Thymus (tissue), 14 donors: ENCODE measurements at places on chromosomes 2 and 18. TPM values are rescaled to one million over a fixed set of nuclear protein-coding genes. Genes with fewer than 3 reads are reported as not detected.

DNA sequence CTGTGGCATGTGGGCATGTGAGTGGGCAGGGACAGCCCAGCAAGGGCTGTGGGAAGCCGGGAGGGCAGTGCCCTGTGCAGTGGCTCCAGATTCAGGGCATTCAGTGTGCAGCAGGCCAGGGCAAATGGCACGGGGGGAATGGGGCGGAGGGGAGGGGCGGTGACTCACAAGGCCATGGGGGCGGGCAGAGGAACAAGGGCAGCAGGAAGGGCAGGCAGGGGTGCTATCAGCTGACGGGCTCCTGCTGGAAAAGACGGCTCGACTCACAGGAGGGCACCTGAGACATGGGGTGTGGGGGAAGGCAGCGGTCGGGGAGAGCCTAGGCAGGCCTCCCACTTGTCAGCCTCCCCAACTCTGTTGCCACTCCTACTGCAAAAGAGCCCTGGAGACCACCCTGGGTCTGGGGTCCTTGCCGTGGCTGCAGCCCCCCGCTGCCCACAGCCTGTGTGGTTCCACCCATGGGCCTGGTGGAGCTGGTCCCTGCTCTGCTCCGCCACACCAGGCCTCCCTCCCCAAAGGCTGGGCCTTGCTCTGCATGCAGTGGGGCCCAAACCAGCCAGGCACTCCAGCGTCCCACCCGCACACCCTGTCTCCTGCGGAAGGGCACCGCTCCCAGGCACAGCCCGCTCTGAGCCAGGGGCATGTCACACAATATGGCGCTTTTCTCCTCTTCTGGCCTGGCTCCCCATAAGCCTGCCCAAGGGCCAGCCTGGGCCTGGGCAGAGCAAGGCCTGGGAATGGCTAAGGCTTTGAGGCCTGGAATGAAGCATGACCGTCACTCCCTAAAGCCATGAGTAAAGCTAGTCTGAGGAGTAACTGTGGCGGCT, 25.9 kb downstream of the HS6ST1 start:
- H3K27ac ChIP-seq, result no peak overlapping the region
- DNase-seq, result no peak
- H3K4me1 ChIP-seq, result peaks cover 10% of the 10 kb centered on the region
- no peaks in the 10 kb centered on the region for H3K27me3 ChIP-seq
- no peak overlapping the region for H3K4me3 ChIP-seq
- H3K36me3 ChIP-seq, result peaks cover 41% of the 10 kb centered on the region

GRCh38 chr2:223765221-223765785, 72.1 kb downstream of the AP1S3 start:
- H3K36me3 ChIP-seq, result no peaks in the 10 kb centered on the region
- no peak overlapping the region for H3K4me3 ChIP-seq
- no peaks in the 10 kb centered on the region for H3K27me3 ChIP-seq
- H3K4me1 ChIP-seq, result no peaks in the 10 kb centered on the region
- H3K27ac ChIP-seq, result no peak overlapping the region
- no peak for DNase-seq

GRCh38 chr2:111100765-111101162, 19.9 kb upstream of the BCL2L11 start:
- no peaks in the 10 kb centered on the region for H3K4me1 ChIP-seq
- H3K27ac ChIP-seq, result no peak overlapping the region
- no peak for DNase-seq
- no peaks in the 10 kb centered on the region for H3K36me3 ChIP-seq

- H3K27me3 ChIP-seq, result no peaks in the 10 kb centered on the region
- no peak for DNase-seq
- H3K4me3 ChIP-seq, result no peak overlapping the region
- no peaks in the 10 kb centered on the region for H3K4me1 ChIP-seq
These were observed 40.2 kb upstream of the GMCL1 start for GRCh38 chr2:69789175-69789721.

- no peak overlapping the region for H3K4me3 ChIP-seq
- H3K27ac ChIP-seq, result no peak overlapping the region
- no peaks in the 10 kb centered on the region for H3K36me3 ChIP-seq
- DNase-seq, result no peak
These were observed 323.2 kb downstream of the CYP26B1 start for GRCh38 chr2:71824436-71824835.

DNA sequence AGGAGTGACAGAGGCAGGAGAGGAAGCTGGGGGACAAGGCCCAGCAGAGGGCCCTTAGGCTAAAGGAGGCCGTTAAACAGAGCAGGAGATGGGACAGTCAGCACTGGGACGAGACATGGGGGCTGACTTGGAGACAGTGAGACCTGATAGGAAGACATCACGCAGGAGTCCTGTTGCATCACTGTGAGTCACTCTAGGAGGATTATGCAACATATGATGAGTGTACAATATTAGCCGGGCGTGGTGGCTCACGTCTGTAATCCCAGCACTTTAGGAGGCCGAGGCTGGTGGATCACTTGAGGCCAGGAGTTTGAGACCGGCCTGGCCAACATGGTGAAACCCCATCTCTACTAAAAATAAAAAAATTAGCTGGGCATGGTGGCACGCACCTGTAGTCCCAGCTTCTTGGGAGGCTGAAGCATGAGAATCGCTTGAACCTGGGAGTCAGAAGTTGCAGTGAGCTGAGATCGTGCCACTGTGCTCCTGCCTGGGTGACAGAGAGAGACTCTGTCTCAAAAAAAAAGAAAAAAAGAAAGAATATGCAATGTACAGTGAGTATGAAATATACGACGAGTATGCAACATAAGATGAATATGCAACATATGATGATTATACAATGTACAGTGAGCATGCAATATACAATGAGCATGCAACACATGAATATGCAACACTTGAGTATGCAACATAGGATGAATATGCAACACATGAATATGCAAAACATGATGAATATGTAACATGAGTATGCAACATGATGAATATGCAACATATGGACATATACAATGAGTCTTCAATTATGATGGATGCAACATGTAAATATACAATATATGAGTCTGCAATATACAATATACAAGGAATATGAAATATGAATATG, 83.3 kb upstream of the ID2 start:
- H3K27me3 ChIP-seq, result no peaks in the 10 kb centered on the region
- DNase-seq, result no peak
- no peak overlapping the region for H3K4me3 ChIP-seq
- H3K36me3 ChIP-seq, result no peaks in the 10 kb centered on the region

DNA sequence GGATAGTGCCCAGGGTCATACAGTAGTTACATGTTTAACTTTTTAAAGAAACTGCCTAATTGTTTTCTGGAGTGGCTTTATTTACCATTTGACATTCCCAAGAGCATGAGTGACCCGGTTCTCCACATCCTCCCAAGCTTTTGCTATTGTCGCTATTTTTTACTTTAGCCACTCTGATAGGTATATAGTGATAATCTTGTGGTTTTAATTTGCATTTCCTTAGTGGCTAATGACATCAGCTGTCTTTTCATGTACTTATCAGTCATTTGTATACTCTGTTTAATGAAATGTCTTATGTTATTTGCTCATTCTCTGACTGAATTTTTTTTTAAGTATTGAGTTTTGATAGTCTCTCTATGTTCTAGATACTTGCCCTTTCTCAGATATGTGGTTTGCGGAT, 109.7 kb upstream of the HS6ST1 start:
- H3K27ac ChIP-seq, result no peak overlapping the region
- no peaks in the 10 kb centered on the region for H3K27me3 ChIP-seq
- no peaks in the 10 kb centered on the region for H3K36me3 ChIP-seq

- H3K4me3 ChIP-seq, result no peak overlapping the region
- no peaks in the 10 kb centered on the region for H3K36me3 ChIP-seq
- H3K27ac ChIP-seq, result no peak overlapping the region
- no peaks in the 10 kb centered on the region for H3K27me3 ChIP-seq
- DNase-seq, result no peak
These were observed 149.6 kb upstream of the GULP1 start for GRCh38 chr2:188142088-188142487.

DNA sequence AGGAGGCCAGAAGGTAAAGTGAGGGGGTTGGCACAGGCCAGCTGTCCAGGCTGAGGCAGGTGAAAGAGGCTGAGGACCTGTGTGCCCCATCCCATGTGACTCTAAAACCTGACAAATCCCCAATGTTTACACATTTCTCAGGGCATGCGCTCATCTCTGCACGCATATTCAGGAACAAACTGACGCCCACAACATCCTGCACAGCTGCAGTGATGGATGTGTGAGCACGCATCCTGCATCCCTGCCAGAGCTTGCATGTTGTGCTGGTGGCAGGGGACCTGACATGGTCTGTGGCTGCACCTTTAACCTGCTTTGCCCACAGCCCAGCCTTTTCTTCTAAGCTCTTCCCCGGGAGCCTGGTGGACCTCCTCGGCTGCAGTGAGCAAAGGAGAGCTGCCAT, 83.1 kb downstream of the FBXO15 start:
- peak; percentile 89 for DNase-seq
- no peak overlapping the region for H3K4me3 ChIP-seq
- no peaks in the 10 kb centered on the region for H3K27me3 ChIP-seq
- peaks cover 46% of the 10 kb centered on the region for H3K4me1 ChIP-seq
- peak overlapping the region; percentile 97 for H3K27ac ChIP-seq

DNA sequence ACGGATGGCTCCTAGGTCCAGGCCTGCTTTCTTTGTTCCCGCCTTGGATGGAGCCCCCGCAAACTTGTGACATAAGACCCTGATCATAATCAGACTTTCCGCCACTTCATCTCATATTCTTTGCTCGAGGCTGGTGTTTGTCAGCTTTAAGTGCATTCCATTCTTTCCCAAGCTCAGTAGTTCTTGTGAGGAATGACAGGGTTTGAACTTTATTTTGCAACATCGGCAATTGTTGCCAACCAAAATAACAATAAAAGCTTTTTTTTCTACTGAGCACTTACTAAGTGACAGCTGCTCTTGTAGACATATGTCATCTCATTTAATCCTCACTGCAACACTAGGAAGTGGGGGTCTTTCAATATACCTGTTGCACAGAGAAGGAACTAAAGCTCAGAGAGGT, 178.8 kb upstream of the ST6GAL2 start:
- no peaks in the 10 kb centered on the region for H3K36me3 ChIP-seq
- no peak overlapping the region for H3K4me3 ChIP-seq
- DNase-seq, result no peak
- H3K27me3 ChIP-seq, result no peaks in the 10 kb centered on the region

DNA sequence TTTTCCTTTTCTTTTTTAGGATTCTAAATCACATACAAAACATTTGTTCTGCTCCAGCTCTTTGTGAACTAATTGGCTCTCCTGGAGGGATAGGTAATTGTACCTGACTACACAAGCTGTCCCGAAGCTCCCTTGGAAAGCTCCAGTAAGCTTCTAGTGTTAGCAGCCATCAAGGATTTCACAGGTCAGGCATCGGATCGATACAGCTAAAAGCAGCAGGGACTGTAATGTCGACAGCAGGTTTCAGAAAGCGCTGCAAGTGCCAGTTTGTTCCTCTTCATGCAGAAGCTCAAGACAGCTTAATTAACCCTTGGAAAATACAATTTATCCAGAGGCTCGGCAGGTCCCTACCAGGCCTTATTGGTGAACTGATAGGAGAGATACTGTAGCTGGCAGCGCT, 87.2 kb upstream of the VRK2 start:
- no peak overlapping the region for H3K27ac ChIP-seq
- no peaks in the 10 kb centered on the region for H3K4me1 ChIP-seq
- DNase-seq, result no peak
- H3K4me3 ChIP-seq, result no peak overlapping the region

- H3K4me3 ChIP-seq, result no peak overlapping the region
- DNase-seq, result no peak
- no peaks in the 10 kb centered on the region for H3K27me3 ChIP-seq
- no peaks in the 10 kb centered on the region for H3K36me3 ChIP-seq
These were observed 18.2 kb downstream of the IFIH1 start for GRCh38 chr2:162300266-162300665.

- no peaks in the 10 kb centered on the region for H3K27me3 ChIP-seq
- H3K4me1 ChIP-seq, result no peaks in the 10 kb centered on the region
- no peak for DNase-seq
These were observed 1315.1 kb downstream of the SUCLG1 start for GRCh38 chr2:83143946-83144345.

DNA sequence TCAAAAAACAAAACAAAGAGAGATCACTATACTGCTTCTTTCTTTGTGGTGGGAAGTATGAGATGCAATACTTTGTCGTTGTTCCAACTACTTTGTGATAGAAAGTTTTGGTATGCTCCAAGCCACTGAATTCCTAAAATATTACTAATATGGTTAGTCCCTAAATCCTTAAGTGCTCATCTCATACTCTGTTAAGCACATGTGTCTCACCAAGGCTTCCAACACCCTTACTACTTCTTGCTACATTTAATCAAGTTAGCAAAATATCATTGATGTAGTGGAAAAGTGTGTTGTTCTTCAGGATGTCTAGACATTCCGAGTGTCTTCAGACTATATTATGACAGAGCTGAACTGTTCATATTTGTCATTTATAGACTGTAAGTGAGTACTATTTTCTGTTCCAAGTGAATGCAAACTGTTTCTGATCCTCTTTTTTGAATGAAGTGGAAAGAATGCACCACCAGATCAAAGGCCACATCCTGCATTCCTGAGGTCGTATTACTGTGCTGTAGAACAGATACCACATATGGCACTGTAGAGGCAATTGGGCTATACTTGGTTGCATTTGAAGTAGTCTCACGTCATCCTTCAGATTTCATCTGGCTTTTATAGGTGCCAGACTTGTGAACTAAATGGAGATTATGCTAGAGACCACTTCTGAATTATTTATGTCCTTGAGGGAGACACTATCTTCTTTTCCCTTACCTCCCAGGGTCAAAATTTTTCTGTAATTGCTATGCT, 298.4 kb upstream of the ZNF521 start:
- H3K36me3 ChIP-seq, result no peaks in the 10 kb centered on the region
- no peaks in the 10 kb centered on the region for H3K4me1 ChIP-seq
- DNase-seq, result no peak

DNA sequence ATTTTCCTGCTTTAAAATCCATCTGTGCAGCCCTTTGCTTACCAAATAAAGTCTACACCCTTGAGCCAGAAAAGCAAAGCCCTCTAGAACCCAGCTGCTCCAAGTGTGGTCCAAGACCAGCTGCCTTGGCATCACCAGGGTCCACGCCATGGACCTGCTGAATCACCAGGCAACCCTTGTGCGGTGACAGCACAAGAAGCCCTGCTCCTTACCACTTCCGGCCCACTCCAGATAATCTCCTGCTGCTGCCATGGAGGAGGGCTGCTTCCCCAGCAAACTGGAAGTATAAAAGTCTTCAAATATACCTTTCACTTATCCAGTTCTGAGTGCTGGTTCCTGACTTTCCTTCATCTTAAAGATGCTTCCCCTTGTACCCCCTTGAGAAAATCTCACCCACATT, 106.0 kb upstream of the PKDCC start:
- no peaks in the 10 kb centered on the region for H3K27me3 ChIP-seq
- H3K27ac ChIP-seq, result no peak overlapping the region
- H3K36me3 ChIP-seq, result no peaks in the 10 kb centered on the region
- no peak overlapping the region for H3K4me3 ChIP-seq
- DNase-seq, result no peak
- peaks cover 7% of the 10 kb centered on the region for H3K4me1 ChIP-seq

The NOL4 gene
- 0.61 TPM for total RNA-seq

The ACTG2 gene
- total RNA-seq, result 0.61 TPM

The TEX44 gene
- total RNA-seq, result not detected

The AMER3 gene
- total RNA-seq, result under 0.01 TPM

The IRS1 gene
- 7.4 TPM for total RNA-seq

The HOXD1 gene
- 0.09 TPM for total RNA-seq

The PLCD4 gene
- total RNA-seq, result 0.57 TPM
